ENCODE measurements at places on chromosomes 11 and 22.

DNA sequence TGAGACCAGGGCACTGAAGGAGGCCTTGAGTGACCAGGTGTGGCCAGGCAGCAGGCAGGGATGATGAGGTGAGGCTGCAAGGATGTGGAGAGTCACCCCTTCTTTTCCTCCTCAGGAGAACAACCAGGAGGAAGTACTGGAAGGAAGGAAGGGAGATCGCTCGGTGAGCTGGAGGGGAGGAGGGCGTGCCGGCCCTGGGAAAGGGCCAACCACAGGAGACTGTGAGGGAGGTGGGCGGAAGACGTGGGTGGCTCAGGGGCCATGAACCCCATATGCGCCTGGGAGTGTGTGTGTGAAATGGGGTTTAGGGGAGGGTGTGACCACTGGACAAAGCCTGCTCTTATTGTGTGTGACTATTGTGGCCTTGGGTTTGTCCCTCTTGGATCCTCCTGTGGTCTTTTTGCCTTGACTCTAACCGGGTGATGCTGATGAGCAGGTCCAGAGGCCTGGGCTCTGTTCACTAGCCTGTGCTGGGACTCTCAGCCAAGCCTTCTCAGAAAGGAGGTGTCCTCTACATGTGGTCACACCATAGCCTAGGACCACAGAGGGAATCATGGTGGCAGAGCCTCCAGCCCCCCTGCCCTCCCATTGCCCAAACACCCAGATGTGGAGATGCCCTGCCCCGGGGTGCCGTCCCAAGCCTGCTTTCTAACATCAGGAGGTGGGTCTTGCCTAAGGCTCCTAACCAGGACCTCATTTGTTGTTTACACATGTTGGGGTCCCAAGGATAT, 41.3 kb upstream of the TUB start:
- no peak for DNase-seq

- no peak for DNase-seq
Observed at GRCh38 chr11:70810133-70810532, 411.8 kb downstream of the CTTN start.

DNA sequence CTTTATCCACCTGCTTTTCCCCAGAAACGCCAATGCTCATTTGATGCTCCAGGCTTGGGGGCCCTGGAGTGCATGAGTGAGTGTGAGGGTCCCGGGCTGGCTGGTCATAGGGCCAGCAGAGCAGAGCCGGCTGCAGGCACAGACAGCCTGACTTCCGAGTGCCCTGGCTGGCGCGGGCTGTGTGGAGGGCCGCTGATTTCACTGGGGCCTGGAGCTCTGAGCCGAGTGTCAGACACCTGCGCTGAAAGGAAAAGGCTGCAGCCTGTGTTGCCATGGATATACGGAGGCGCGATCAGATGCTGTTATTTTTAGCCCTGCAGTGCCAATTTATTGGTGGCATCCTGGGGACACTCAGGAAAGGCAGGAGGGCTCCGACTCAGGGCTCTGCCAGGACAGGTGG, 87.6 kb downstream of the ST3GAL4 start:
- no peak for DNase-seq

DNA sequence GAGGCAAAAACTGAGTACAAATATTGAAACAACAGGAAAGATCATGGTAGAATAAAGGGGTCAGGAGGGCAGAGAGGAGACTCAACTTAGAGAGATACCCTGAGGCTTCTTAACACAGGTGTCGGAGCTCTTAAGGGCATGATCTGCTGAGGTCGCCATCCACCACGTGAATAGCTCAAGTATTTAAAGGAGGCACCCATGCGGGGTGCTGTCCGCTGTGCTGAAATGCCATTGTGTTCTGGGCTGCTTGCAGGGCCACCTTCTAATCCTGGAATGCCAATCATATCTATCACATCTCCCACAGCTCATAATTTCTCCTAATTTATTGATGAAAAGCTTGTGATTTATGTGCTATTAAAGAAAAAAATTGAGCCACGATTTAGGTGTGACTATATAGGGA, 90.2 kb downstream of the SEZ6L start:
- DNase-seq: no peak

DNA sequence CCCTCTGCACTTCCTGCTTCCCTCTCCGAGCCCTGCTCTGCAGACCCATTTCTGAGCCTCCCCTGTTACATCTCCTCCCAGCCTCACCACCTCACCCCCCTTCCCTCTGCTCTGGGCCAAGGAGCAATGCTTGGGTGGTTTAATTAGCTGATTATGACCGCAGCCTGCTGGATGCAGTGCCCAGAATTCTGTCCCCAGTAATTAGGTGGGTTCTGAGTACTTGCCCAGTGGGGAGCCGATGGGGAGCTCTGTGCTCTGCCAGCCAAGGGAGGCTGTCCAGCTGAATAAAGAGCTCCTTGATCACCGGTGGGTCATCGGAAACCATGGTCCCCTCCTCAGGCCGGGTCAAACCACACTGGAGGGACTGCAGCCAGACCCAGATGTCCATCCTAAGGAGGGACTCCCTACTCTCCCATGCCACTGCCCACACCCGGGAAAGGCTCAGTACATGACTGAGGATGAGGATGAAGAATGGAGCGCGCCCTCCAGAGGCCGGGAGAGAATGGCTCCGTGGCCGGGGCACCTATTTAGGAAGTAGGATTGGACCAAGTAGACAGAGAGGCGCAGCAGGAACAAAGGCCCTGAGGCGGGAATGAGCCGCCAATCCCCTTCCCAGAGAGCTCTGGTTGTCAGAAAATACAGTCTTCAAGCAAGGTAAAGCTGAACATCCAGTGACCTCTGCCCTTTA, 9.1 kb downstream of the ARRB1 start:
- DNase-seq: no peak

DNA sequence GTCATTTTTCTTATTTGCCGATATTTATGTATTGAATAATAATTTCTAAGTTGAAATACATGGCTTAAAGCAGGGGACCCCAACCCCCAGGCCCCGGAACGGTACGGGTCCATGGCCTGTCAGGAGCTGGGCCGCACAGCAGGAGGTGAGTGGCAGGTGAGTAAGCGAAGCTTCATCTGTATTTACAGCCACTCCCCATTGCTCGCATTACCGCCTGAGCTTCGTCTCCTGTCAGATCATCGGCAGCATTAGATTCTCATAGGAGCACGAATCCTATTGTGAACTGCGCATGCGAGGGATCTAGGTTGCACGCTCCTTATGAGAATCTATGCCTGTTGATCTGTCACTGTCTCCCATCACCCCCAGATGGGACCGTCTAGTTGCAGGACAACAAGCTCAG, 4.5 kb downstream of the ZMAT5 start:
- no peak for DNase-seq

GRCh38 chr11:44702889-44703288, 23.9 kb upstream of the TSPAN18 start:
- no peak for DNase-seq

- no peak for DNase-seq
Observed at GRCh38 chr11:132604431-132604830, 927.9 kb downstream of the OPCML start.

DNA sequence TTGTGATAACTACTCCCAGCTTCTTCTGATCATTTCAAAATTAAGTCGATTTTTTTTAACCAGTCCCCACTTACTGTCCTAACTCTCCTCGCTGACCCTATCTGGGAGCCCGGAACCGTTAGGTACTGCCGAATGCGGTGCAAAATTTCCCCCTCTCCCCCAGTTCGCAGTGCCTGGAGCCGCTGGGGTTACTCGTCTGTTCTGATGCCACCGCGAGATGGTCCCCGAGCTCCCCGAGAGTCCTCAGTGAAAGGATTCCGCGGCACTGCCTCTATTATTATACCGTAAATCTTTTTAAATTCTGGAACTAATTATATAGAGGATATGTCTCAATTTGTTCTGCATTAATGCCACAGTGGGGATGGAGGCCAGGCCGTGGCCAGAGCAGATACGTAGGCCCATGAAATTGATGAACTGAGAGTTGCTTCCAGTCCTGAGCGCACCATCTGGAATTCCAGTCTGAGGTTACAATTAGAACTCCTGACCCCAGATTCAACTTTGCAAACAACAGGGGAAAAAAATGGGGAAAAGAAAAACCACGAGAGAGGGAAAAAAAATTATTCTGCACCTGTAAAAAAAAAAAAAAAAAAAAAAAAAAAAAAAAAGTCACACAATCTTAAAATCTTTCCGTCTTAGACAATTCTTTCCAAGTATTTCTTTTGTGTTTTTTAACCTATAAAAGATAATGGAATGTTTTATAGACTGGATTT, 4.3 kb upstream of the WT1 start:
- no peak for DNase-seq

- DNase-seq: no peak
Observed at GRCh38 chr22:24326266-24326665, 55.6 kb downstream of the SPECC1L start.

DNA sequence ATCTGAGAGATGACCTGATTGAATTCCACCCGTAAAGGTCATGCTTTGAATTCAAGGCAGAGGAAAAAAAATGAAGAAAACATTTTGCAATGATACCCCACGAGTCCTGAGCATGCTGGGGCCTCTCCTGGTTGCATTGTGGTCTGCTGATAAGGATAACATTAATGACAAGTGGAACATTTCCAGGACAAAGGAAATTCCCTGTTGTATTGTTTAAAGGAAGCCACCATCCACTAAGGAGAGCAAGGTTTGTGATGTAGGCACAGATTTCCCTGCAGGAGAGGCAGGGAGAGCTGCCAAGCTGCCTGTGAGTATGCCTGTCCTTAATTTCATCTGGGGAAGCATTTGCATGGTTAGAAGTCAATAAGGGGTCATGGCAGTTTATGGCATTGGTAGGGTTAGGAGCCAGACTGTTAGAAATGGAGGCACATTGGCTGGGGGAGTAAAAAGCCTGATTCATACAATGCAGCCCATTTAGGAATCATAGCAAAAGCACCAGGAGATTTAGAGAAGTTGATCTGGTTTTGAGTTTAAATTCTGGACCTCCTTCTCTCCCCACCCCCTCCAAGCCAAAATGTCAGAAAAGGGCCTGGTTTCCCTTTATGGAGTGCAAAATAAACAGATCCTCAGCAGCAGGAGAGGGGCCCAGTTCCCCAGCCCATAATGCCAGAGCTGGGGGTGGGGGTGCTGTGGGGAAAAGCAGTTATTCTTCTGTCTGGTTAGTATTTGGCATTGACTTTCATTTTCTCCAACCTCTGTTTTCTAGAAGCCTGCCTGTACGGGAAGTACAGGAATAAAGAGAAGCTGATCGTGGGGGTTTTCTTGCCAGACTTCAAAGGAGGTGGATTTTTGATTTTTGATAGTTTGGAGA, 22.1 kb downstream of the FLI1 start:
- no peak for DNase-seq

DNA sequence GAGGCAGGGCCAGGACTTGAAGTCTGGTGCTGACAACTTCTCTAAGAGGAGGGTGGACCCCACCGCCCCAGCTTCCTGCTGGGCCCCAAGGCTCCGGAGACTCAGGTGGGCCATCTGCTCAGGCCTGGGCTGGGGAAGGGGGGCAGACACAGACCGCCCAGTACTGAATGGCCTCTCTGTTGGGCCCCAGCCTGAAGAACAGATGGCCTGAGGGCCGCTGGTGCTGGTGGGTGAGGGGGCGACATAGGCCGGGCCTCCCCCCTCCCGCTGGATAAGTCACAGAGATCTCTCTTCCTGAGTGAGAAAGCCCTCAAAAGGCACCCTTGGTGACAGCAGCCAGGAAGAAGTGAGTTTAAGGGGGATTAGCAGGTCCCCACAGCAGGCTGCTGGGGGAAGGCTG, 12.5 kb upstream of the TP53I11 start:
- no peak for DNase-seq

DNA sequence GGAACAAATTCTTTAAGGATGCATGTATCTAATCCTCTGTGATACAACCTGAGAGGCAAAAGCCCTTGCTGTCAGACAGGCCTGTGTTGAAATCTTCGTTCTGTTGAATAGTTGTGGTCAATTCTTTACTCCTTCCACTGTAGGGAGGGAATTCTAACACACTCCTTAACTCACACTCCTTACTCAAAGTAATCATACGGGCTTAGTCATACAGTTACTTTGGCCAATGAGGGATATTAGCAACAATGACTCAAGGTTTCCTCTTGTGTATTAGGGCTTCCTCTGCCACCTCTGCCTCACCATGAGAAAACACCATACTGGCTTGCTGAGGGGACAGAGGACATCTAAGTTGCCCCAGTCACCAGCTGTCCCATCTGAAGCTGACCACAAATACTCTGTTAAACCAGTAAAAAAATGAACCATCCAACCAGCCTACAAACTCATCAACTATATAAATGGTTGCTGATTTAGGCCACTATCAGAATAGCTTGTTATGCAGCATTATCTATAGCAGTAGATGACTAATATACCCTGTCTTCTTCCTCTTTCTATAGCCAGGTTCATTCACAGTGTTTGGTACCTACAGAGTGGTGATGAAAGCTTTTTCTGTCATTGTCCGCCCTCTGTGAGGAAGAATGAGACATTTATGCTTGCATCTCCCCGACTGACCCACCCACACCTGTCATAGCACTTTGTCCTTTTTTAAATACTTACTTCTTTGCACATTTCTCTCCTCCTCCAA, 322.8 kb upstream of the SYN3 start:
- DNase-seq: no peak

- no peak for DNase-seq
Observed at GRCh38 chr11:128892866-128893565, 1.9 kb downstream of the KCNJ5 start.

DNA sequence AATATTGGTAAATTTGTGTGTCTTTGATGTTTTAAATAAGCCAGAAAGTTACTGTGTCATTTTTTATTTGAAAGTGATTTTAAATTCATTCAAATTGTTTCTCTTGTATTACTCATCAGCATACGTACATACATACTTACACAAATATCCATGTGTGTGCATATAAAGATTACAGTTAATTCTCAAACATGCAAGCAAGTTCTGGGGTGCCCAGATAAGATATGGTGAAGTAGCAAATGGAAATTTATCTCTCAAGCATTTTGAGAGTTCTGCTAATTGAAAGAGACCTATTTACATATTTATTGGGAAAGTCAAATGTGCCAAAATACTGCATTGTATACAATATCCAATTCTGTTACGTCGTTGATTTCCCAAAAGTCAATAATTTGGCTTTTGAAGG, 1024.0 kb upstream of the CNTN5 start:
- no peak for DNase-seq

DNA sequence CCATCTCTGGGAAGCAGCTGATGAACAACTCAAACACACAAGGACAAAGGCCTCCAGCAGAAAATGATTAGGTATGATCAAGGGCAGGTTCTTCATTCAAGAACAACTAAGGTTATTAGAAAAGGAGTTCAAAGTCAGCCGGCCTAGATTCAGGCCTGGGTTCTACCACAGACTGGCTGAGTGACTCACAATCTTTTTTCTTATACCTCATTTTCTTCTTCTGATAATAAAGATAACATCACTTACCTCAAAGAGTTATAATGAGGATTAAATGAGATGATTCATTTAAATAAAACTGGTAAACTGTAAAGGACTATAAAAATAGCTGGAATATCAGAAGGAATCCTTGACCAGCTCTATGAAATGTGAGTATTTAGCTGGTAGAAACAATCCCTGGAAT, 49.3 kb upstream of the PPP2R1B start:
- no peak for DNase-seq

GRCh38 chr11:66637557-66638176, 836 bp upstream of the RBM4 start:
- DNase-seq: no peak

GRCh38 chr11:111409915-111410314, 30.8 kb upstream of the POU2AF1 start:
- no peak for DNase-seq

- peak; percentile 78 for DNase-seq
Observed at GRCh38 chr11:1882265-1883238, 9.1 kb downstream of the PRR33 start.
